ENCODE measurements at places on chromosomes 2 and 18.

- DNase-seq: no peak
Measured at GRCh38 chr2:178517496-178517895, 37.2 kb downstream of the PLEKHA3 start.

GRCh38 chr18:79577451-79578395 is 101.9 kb upstream of the CTDP1 start:
- peak; percentile 66 for DNase-seq

DNA sequence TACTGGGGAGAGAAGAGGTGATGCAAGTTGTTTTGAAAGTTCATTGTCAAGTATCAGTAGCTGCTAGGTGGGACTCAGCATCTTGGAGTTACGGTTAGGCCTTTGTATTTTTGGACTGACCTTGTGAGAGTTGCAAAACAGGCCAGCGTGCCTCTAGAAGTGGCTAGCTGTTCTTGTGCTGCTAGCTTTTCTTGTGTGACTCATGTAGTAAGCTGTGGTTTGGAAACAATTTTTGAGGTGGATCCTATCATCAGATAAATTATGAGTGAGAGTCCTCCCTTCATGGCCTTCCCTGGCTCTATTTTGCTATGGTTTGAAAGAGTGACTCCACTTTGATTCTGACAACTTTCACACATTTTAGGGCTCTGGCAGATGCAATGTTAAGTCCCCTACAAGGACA is 409.2 kb upstream of the HS6ST1 start:
- DNase-seq: no peak

DNA sequence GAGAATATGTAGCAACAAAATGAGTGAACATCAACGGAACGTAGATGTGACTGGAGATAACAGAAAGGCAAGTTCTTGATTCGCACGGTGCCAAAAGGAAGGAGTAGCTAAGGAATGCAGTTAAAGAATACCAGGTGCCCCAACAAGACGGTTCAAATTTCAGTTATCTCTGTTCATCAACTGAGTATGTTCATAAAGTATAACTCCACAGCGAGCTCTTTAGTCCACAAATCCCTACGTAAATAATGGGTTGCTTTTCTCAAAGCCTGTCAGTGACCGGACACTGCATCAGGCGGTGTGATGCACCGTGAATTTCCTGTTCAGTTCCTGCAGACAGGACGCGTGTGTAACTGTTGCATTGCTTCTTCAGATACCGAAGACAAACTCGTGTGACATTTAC is 91.8 kb downstream of the NOL10 start:
- no peak for DNase-seq

- no peak for DNase-seq
Measured at GRCh38 chr18:28766027-28766426, 589.1 kb upstream of the CDH2 start.

DNA sequence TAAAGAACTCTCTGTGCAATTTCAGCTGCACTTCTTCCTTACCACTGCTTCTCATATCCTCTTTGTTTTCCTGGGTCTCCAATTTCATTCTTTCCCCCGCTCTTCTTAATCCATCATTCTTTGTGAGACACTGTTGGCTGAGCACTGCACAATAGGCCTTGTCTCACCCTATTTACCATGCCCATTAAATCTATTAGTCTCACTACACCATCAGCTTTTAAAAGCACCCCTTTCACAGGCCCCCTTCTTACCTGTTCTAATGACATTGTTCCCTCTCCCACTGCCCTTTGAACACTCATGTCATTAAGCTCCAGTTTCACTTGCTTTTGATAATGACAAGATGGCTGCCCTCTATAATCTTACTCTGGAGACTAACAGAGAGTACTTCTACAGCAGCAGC is 404.1 kb upstream of the ACVR2A start:
- DNase-seq: no peak

- DNase-seq: no peak
Measured at GRCh38 chr2:175015340-175015739, 10.2 kb upstream of the CHN1 start.

- no peak for DNase-seq
Measured at GRCh38 chr18:4453874-4454536, 1.1 kb downstream of the DLGAP1 start.

DNA sequence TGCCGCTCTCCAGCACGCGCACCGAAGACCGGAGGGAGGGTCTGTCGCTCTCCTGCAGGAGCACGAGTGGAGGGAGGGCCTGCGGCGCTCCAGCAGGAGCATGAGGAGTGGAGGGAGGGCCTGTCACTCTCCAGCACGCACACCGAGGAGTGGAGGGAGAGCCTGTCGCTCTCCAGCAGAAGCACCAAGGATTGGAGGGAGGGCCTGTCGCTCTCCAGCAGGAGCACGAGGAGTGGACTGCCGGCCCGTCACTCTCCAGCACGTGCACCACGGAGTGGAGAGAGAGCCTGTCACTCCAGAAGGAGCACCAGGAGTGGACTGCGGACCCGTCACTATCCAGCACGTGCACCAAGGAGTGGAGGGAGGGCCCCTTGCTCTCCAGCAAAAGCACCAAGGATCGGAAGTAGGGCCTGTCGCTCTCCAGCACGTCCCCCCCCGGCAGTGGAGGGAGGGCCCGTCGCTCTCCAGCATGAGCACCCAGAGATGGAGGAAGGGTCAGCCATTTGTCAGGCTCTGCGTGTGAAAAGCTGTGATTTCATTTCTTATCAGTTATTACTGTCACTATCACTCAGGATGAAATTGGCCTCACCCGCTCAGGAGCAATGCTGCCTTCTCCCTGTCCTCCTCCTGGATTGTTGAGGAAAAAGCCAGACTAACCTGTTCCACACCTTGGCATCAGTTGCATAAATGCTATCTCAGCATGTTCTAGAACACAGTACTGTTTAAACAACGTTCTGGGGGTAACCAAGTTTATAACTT is 35.9 kb downstream of the ADI1 start:
- DNase-seq: no peak

- no peak for DNase-seq
Measured at GRCh38 chr18:398935-399630, 101.4 kb downstream of the COLEC12 start.

DNA sequence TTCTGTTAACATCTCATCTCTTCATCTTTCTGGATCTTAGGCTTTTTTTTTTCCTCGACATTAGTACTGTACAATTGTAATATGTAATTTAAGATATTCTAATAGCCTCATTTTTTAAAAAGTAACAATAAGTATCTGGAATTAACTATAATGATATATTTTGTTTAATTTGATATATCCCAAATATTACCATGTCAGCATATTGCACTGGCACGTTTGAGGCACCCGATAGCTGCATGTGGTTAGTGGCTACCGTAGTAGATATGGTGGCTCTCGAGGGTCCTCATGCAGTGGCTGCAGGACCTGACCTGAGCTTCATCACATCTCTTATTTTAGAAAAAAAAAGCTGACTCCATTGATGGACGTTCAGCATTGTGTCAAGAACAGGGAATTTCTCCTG is 371.9 kb downstream of the DPP10 start:
- DNase-seq: no peak

GRCh38 chr2:204152616-204153015 is 216.1 kb downstream of the ICOS start:
- no peak for DNase-seq

GRCh38 chr2:231634412-231634811 is 41.7 kb downstream of the TEX44 start:
- no peak for DNase-seq

- peak; percentile 36 for DNase-seq
Measured at GRCh38 chr2:113137827-113138226, 10.4 kb downstream of the IL1RN start.

DNA sequence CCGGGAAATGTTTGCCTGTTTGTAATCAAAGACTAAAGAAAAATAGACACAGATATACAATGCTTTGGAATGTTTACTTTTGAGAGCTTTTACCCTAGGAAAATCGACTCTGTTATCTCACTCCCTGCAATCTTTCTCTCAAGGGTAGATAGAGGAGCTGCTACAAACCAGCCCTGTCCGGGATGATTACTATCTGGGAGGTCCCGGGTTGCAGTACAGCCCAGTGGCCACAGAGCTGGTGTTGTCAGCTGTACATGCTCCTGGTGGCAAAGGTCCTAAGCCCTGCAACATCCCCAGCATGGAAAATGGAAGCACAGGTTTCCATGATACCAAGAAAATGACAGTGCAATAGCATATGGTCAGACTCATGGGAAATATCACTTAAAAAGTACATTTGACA is 570.5 kb upstream of the SOX11 start:
- DNase-seq: no peak

- DNase-seq: no peak
Measured at GRCh38 chr18:51009072-51009471, 20.9 kb upstream of the SMAD4 start.

DNA sequence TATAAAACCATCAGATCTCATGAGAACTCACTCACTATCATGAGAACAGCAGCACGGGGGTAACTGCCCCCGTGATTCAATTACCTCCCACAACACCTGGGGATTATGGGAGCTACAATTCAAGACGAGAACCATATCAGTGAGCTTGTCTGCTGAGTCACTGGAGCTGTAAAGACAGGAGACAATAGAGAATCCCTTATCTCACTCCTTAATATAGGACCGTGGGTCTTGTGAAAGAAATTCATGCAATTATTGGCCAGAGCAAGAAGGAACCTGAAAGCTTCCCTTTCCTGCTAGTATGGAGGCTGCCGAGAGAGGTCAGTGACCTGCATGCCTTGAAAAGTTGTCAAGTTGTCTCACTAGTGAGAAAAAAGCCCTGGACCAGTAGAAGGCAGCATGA is 9.5 kb upstream of the TNFAIP6 start:
- DNase-seq: no peak

- no peak for DNase-seq
Measured at GRCh38 chr2:80149991-80150390, 154.6 kb downstream of the LRRTM1 start.

DNA sequence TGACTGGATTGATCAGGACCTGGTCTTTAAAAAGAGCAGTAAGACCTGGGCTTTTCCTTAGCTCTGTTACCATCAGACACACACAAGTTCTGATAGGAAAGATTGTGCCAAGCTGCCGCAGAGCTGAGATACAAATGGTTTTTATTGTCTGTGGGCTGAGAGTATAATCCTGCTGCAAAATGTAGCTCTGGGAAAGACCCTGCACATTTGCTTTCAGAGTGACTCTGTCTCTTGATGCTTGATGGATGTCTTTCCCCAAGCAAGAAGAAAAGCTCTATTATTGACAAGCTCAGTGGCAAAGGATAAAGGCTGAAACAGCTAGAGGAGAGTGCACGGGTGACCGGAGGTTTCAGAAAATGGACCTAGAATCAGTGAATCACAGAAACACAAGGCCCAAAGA is 95.3 kb upstream of the PARD3B start:
- no peak for DNase-seq

DNA sequence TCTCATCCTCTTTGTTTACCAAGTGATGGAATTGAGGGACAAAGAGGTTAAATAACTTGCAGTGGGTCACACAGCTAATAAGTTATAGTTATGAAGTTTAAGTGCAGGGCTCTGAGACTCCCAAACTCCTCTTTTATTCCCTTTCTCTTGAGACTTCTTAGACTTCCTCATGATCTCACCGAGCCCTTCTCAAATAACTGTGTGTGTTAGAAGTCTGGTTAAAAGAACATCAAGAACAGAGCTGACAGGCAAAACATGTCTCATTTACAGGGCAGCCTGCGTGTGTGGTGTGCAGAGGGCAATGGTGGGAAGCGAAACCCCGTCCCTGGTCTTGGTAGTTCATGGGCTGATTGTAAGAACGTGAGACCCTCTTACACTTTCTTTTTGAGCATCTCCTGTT is 368.0 kb downstream of the SLC4A3 start:
- DNase-seq: peak; percentile 24

GRCh38 chr2:174399171-174399570 is 3.6 kb downstream of the SCRN3 start:
- DNase-seq: no peak

DNA sequence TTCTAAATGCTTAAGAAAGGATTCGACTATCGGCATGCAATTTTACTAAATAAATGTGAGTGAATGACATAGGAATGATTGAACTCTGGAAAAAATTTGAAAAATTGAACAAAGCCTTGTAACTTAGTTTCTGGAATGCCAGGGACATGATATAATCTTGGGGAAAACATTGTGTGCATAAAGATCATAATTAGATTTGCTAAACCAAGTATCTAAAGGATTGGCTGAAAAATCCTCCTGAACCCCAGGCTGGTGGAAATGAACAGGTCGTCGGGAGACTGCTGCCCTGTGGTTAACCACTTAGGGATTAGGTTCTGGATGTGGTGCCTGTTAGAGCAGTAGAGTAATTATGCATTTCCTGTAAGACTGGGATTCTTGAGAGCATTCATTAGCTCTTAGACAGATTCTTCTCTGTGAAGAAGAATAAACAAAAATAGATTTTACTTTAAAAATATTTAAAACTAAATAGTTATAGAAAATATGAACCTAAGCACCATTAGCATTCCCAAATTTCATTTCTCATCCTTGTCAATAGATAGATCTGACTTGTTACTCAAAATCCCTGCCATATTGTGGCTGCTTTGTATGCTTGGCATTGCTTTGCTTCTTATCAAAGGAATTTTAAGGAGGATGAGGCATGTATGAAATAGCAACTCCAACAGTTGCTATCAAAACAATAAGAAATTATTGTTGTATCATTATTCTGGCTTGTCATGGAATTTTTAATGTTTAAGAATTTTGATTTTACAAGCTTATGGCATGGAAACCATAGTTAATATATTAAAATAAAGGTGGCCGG is 55.9 kb downstream of the LYPD6B start:
- DNase-seq: no peak

DNA sequence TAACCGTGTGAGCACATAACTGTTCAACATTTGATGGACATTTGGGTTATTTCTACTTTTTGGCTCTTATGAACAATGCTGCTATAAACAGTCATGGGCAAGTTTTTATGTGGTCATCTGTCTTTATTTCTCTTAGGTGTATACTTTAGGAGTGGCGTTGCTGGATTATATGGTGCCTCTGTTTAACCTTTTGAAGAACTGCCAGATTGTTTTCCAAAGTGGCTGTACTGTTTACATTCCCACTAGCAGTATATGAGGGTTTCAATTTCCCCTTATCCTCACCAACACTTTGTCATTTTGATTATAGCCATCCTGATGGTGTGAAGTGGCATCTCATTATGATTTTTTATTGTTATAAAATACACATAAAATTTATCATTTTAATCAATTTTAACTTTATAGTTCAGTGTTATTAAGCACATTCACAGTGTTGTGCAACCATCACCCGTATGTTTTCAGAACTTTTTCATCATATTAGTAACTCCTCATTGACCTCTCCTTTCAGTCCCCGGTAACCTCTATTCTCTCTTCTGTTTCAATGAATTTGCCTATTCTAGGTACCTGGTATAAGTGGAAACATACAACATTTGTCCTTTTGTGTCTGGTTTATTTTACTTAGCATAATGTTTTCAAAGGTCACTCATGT is 55.4 kb downstream of the EML4 start:
- DNase-seq: no peak

DNA sequence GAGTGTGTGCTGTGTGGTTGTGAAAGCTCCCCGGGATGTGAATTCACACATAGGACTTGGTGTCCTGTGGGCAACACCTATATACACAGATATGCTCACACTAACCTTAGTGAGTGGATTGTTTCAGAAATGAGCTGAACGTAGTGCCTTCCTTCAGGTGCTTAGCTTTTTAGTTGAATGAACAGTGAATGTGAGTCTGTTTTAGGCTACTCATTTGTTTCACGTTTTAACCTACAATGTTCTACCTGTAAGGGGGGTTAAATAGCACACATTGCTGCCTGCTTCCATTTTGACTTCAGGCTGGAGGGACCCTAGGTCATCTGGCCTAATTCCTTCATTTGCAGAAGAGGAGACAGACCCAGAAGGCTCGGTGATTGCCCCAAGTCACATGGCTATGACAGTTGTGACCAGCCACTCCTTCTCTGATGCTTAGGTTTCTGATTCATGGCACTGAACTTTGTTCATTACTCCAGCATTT is 1.0 kb downstream of the PLEK start:
- no peak for DNase-seq

- no peak for DNase-seq
Measured at GRCh38 chr2:18788592-18788991, 199.2 kb upstream of the NT5C1B start.

All from coronary artery (tissue), 2 donors.